ENCODE measurements at places on chromosomes 1 and 21. TPM values are rescaled to one million over a fixed set of nuclear protein-coding genes. Genes with fewer than 3 reads are reported as not detected.

GRCh38 chr21:27734146-27734545, 767.3 kb upstream of the ADAMTS5 start:
- H3K36me3 ChIP-seq = peaks cover 17% of the 10 kb centered on the region
- no peaks in the 10 kb centered on the region for H3K27me3 ChIP-seq
- no peaks in the 10 kb centered on the region for H3K4me1 ChIP-seq
- no peak overlapping the region for H3K27ac ChIP-seq
- DNase-seq = no peak

GRCh38 chr1:83027511-83027910, 971.4 kb downstream of the TTLL7 start:
- peaks cover 20% of the 10 kb centered on the region for H3K36me3 ChIP-seq
- H3K27me3 ChIP-seq = no peaks in the 10 kb centered on the region
- no peak overlapping the region for H3K4me3 ChIP-seq

- no peak for DNase-seq
- no peaks in the 10 kb centered on the region for H3K27me3 ChIP-seq
- no peak overlapping the region for H3K4me3 ChIP-seq
Observed at GRCh38 chr21:46474382-46474781, 15.7 kb downstream of the DIP2A start.

DNA sequence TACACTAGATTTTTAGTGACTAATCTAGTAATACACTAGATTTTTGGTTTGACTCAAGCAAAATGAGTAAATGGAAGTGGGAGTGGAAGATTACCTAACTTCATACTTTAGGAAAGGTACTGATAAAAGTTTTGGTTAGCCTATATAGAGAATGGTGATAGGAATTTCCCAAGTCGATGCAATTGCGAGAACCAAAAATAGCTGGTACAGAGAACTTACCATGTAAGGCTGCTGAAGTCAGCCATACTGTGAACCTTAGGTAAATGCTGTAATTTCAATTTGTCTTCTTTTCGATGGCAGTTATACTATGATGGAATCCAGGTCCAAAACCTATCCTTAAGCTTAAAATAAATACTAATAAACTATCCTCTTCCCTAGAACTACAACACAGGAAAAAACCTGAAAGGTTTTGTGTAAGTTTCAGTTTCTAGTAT, 4.6 kb downstream of the PNRC2 start:
- H3K36me3 ChIP-seq = peaks cover 46% of the 10 kb centered on the region
- H3K4me3 ChIP-seq = no peak overlapping the region
- peak overlapping the region; percentile 81 for H3K27ac ChIP-seq
- DNase-seq = no peak
- no peaks in the 10 kb centered on the region for H3K27me3 ChIP-seq

KIRREL1 gene
- total RNA-seq = 32.8 TPM

Data from WTC11 (cell line).